ENCODE measurements at places on chromosomes 2 and 18.

DNA sequence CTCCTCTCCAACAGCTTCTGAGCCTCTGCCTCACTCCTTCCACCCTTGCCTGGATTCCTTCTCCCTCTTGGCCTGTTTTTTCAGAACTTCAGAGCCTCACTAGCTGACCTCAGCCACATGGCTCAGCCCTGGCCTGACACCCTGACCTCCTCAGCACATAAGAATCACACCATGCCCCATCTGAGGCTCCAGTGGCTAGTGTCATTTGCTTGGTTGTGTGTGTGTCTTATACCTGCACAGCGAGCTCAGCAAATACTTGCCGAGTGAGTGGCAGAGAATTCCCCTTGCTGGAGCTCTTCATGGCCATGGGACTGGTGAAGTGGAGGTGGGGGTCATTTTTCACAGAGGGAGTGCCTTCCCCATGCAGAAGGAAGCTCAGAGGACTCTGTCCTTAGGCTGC, 70.2 kb downstream of the CELF4 start:
- DNase-seq: no peak

DNA sequence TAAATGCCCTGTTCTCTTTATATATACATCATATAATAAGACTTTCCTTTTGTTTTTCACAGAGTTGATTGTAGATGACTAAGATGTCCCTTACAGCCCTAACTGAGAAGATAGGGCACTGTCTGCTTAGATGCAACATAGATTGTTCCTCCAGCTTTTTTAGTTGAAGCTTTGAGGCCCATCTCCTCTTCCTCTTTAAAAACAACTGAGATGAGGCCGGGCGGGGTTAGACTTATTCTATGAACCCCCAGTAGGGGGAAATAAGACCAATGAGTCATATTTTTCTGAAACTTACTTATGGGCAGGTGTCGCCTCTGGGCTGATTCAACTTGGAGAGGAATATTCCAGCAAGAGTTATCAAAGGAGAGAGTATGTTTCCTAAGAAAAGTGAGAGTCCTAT, 84.6 kb downstream of the FBXO15 start:
- no peak for DNase-seq

DNA sequence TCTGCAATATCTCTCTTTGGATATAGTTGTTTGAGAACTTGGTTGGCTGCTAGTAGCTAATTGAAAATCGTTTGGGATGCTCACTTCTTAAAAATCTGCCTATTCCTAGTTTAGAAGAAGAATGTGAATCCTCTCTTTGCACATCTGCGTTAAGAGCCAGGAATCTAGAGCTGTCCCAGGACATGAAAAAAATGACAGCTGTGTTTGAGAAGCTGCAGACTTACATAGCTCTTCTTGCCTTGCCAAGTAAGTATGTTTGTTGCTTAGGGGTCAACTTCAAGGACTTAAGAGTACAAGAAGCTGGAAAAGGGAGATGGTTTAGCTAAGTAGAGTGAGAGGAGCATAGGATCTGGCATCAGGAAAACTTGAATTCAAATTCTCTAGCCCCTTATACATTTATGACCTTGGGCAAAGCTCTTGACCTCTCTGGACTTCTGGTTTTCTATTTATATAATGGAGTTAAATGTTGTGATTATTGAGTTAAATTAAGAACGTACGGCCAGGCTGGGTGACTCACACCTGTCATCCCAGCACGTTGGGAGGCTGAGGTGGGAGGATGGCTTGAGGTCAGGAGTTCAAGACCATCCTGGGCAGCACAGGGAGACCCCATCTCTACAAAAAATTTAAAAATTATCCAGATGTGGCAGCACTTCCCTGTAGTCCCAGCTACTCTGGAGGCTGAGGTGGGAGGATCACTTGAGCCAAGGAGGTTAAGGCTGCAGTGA, 55.2 kb upstream of the STON1 start:
- no peak for DNase-seq

DNA sequence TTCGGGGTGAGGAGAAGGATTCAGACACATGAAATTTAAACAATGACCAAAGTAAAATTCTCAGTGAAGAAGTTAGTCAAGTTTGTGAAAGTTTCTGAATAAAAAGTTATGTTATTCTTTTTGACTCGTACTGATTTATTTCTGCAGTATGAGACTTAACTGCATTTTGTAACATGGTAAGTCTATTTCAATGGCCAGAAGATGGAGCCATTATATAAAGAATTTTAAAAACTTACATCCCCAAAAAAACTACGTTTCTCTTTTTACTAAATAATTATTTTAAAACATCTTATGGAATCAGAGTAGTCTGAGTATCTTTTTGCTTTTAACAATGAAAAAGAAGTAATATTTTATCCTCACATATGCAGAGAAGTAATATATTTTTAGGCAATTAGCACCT, 51.4 kb upstream of the SCN1A start:
- no peak for DNase-seq

GRCh38 chr2:1701556-1702185, 42.6 kb downstream of the PXDN start:
- DNase-seq: no peak

- no peak for DNase-seq
Observed at GRCh38 chr18:76995896-76996295, 136.7 kb downstream of the MBP start.

All from stimulated activated CD8-positive, alpha-beta memory T cell treated with anti-CD3 and anti-CD28 coated beads, Interleukin-12 subunit alpha, Interleukin-12 subunit beta, amount 100 ng/mL, for 4 hours (primary cell).